ENCODE measurements at places on chromosomes 3 and 15.
A peak's percentile ranks its signal among the peaks of the same experiment; 100 is the strongest.

DNA sequence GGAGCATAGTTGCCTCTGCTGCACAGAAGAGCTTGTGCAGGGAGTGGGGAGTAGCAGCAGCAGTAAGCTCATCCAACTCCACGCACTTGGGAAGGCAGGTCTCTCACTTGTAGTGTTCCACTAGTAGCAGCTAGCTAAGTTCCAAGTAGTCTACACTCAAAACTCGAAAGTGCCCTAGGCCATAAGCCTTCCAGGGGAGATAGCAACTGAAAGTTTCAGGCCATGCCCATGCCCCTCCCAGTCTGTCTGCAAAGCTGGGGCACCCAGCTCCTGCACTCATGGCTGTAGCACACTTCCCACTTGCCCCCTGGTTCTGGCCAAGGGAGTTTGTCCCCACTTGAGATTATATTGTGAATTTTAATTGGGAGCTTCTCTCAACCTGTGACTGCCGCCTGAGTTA lies 57.5 kb downstream of the MFSD1 start:
- no peak for DNase-seq

- DNase-seq: no peak
Measured at GRCh38 chr3:189800436-189800835, 169.2 kb downstream of the TP63 start.

DNA sequence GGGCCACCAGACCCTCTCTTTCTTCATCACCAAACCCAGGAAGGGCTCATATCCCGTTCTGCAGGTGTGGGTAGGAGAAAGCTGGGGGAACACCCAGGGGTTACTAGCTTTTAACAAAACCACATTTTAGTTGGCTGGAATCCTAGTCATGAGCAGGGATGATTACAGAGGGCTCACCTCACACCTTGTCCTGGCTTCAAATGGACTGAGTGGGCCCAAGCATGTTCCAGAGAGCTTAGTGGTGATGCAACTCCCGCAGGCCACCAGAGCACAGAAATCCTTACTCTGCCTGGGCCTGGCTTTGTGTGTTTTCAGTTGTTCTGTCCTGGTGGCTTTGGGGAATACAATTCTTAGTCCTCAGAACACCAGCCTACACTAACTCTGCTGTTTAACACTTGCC lies 56.8 kb upstream of the RYK start:
- DNase-seq: no peak

- peak; percentile 72 for DNase-seq
Measured at GRCh38 chr3:69090021-69090420, 5.3 kb downstream of the ARL6IP5 start.

- no peak for DNase-seq
Measured at GRCh38 chr15:39542385-39543065, 38.4 kb upstream of the THBS1 start.

DNA sequence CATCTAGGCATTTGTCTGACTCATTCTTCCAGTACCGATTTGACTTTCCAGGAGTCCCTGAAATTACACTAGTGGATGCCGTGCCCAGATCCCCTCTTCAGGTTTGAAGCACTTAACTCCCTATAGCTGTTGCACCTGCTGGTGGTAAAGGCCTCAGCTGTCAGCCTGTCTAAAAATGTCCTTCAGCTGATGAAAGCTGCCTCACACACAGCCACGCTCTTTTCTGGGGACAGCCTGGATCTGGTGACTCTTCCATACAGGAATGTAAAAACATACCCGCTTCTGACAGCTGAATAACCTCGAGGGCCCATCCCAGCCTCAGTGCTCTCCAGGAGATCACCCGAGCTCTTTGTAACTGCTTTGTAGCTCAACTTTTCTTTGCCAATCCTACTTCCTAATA lies 534.1 kb upstream of the GRM7 start:
- no peak for DNase-seq

DNA sequence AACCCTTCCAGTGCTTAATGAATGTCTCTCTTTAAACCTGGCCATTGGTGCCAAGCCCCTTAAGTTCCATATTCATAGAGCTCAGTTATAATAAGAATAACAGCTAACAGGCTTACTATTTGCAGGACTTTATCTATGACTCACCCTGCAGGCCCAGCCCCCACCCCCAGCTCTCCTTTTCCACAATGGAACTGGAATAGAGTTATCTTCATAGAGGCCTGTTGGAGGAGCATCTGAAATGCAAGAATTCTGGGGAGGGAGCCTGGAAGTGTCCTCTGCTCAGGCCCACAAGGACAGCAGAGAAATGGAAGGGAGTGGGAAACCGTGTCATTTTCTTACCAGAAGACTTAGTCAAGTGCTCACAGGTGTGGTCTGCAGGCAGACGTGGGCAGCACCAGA lies 52.8 kb downstream of the SEMA5B start:
- DNase-seq: peak; percentile 68

GRCh38 chr3:35596335-35596995 lies 42.9 kb upstream of the ARPP21 start:
- no peak for DNase-seq

- DNase-seq: peak; percentile 74
Measured at GRCh38 chr3:194220901-194221326, 85.0 kb downstream of the HES1 start.

GRCh38 chr3:64220161-64220914 lies 4.9 kb downstream of the PRICKLE2 start:
- peak; percentile 64 for DNase-seq

DNA sequence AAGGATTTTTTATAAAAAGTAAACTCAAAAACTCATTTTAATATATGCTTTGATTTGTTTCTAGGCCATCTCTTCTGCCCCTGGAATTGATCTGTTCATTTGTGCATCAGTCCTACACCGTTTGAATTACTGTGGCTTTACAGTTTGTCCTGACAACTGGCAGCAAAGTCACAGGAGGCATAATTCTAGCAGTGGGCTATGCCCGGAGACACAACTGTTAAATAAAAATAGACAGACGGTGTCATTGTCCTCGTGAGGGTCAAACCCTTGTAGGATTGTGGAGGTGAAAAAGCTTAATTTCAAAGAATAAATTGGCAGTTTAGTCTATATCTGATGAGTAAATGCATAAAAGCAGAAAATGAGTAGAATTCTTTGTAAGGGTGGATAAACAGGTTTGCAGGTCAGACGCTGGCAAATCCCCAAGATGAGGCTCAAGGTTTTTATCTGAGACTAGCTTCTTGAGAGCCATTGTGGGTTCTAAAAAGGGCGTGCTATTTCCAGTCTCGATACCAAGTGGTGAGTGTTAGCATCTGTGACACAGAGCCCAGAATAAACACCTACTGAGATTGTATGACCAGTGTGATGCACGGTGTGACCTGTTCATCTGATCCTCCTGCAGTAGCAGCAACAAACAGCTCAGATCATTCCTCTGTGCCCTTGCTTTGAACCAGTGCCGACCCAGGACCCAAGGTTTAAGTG lies 51.5 kb upstream of the SLCO3A1 start:
- no peak for DNase-seq

DNA sequence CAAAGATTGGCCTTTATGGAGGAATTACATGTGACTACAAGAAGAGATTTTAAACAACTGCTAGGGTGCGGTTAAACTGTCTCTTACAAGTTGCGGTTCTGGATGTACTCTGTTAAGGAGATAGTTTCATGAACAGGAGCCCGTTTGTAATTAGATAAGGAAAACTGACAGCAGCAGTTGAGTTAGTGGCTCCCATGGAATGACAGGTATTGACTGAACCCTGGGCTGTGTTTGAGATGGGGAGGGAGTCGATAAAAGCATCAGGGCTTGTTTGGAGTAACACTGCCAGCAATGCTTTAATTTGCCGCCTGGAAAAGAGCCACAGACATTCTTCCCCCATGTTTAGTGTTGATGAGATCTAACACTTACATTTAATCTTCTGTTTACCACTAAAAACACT lies 139.9 kb downstream of the ROBO2 start:
- DNase-seq: peak; percentile 40

DNA sequence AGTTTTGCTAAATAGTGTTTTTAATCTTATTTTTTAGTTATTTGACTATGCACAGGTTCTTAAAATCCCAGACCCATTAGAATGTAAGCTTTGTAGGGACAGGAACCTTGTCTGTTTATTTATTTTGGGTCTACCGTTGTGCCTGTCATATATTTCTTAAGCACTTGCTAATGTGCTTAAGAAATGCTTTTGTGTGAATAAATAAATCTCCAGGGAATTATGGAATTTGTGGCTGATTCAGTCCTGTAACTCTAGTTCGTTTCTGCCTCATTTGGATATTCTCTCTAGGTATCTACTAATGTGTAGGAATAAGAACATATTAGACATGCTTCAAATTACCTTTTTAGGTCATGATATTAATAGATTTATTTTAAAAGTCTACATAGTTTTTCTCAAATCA lies 161.6 kb downstream of the LPP start:
- DNase-seq: no peak

DNA sequence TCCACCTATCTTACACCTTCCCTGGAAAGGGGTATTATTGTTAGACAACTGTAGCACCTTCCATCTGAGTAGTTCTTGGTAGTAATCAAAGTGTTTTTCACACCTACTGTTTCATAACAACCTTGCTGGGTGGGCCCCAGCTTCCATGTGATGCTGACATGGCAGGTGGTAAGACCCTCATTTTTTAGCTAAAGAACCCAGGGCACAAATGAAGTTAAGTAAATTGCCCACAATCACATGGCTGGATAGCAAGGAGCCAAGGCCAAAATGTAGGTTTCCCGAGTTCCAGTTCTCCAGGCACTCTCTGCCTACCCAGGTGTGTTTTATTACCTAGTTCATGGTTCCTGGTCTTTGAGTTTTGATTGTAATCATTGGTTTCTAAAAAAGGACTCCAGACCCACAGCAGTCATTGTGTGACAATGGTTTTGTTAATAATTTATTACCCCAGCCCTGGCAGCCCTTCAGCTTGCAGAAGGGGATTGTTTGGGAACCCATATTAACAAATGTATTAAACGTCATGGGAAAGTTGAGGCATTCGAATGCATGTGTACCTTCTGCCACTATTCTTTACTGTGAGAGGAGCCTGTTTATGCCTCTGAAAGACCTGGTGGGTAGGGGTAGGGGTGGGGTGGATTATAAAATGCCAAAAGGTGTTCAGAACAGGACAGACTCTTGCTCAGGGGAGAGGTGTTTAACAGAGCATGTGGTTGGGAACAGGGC lies 222.2 kb upstream of the BHLHE40 start:
- no peak for DNase-seq

DNA sequence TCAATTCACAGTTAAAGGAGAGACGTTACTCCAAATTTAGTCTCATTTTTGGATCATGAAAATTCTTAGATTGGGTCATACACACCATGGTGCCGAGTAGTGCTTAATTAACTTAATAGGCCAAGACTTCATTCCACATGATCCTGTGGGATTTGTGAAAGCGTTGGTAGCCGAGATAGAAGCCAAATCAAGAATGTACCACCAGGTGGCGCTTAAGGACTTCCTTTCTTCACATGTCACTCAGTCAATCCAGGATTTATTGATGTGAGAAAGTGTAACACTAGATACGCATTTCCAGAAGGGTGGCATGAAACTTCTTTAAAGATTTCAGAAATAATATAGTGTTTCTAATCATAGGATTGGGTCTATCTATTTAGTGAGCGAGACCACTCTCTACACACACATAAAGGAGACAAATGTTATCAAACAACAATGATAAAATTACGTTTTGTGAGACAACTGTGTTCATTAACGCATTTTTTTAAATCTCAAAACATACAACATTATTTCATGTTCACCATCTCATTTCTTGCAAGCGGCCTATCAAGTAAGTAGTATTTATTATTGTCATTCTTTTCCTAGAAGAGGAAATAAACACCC lies 436.1 kb downstream of the CHL1 start:
- DNase-seq: peak; percentile 78

GRCh38 chr3:44208086-44208485 lies 33.6 kb upstream of the TOPAZ1 start:
- DNase-seq: peak; percentile 42

DNA sequence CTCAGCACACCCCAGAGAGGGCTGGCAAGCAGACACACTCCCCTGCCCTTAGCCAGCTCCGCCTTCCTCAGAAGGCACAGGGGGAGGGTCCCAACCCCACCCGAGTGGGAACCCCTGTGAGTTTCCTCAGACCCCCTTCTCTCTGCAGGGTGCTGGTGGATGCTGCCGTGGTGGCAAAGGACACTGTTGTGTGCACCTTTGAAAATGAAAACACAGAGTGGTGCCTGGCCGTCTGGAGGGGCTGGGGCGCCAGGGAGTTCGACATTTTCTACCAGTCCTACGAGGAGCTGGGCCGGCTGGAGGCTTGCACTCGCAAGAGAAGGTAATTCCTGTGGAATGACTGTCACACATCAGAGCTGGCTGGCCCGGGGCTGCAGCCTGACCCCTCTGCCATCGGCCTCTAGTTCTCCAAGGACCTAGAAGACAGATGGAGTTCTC lies 149.4 kb downstream of the LRRK1 start:
- no peak for DNase-seq

- DNase-seq: no peak
Measured at GRCh38 chr15:34161329-34161963, 48.5 kb downstream of the KATNBL1 start.

- DNase-seq: no peak
Measured at GRCh38 chr3:55167586-55168317, 239.9 kb upstream of the LRTM1 start.

DNA sequence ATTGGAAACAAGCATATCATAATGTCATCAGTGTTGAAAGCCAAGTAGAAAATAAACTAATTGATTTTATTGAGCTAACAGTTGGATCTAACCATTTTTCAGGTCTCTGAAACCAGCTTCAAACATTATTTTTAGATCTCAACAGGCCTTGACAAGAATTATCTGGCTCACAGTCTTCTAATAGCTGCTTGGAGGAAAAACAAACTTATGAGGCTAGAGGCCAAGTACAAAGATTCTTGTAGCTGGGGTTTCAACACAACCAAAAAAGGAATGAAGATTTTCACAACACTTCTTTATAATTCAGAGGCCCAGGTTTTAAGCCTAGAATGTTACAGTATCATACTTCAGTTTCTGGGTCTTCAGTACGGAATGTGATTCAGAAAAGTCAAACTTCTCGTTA lies 3.7 kb downstream of the SETMAR start:
- DNase-seq: peak; percentile 46

DNA sequence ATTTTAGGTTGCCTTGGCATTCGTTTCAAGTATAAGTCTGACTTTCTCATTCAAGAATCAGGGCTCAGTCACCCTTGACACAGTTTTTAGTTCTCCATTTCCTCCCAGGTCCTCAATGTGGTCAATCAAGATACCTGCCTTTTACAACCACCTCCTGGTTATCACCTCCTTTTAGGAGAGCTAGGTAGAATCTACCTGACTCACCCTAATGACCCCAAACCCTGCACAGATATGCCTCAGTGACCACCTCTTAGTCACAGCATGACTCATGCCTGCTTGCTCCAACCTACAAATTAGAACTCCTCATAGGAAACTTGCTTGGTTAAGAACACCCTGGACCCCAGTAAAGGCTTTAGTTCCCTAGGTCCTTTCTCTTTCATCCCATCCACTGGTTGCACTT lies 22.5 kb downstream of the DMXL2 start:
- DNase-seq: peak; percentile 33

DNA sequence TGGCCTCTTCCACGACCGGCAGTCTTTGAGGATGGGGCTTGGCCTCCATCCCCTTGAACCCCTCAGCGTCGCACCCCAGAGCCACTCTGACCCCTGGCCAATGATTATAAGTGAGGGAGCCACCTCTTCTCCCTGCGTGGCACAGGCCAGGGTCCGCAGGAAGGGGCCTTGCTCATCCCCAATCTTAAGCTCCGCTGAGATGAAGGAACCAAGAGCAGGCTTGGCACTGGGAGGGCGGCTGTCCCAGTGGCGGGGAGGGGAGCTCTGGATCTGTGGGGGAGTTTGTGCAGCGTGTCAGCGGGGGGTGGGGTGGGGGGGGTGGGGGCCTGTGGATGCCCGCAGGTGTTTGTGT lies 13.8 kb upstream of the ADPGK start:
- DNase-seq: no peak

Data from astrocyte of the hippocampus (primary cell).